Left colon (tissue), 2 donors: ENCODE measurements at places on chromosomes 2 and 18. TPM values are rescaled to one million over a fixed set of nuclear protein-coding genes. Genes with fewer than 3 reads are reported as not detected.
A peak's percentile ranks its signal among the peaks of the same experiment; 100 is the strongest.

LCT gene
- total RNA-seq = not detected

MC4R gene
- not detected for total RNA-seq

- DNase-seq = no peak
Observed at GRCh38 chr2:186780701-186781316, 68.2 kb downstream of the ZSWIM2 start.

- DNase-seq = no peak
Observed at GRCh38 chr2:126750506-126750905, 94.5 kb downstream of the GYPC start.

DNA sequence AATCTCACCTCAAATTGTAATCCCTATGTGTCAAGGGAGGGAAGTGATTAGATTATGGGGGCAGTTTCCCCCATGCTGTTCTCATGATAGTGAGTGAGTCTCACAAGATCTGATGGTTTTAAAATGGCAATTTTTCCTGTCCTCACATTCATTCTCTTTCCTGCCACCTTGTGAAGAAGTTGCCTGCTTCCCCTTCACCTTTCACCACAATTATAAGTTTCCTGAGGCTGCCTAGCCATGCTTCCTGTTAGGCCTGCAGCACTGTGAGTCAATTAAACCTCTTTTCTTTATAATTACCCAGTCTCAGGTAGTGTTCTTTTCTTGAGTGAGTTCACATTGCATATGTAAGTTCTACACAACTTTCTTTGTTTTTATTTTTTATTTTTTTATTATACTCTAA, 271.5 kb downstream of the EXOC6B start:
- no peak for DNase-seq

- no peak for DNase-seq
Observed at GRCh38 chr2:170548304-170548703, 166.8 kb upstream of the SP5 start.

DNA sequence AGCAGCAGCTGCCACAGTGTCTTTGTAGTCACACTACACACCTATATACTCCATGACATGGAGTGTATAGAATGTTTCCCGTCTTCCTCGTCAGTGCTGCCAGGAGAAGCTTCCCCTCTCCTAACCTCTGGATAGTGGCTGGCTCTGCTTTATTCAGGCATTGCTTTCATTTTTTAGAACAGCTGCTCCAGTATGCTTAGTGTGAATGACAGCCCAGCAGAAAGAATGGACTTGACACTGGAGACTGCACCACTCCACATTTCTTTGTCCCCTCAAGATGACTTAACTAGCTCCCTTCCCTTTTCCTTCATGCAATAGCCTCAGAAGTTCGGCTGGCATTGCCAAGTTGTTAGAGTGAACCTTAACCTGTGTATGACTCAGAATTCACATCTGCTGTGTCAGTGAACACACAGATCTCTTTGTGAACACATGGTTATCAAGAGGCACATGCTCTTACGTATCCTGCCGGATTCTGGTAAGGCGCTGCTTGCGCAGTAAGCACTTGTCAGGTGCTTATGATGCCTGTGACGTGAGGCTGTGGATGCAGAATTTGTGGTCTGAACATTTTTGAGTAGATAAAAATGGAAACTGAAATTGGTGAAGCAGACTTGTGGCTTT, 73.9 kb downstream of the NEDD4L start:
- peak; percentile 37 for DNase-seq

GRCh38 chr2:172085460-172086159, at the start of gene DLX1:
DLX1 (plus strand) TSS chr2:172085507; CDS start chr2:172085678, 171 bp downstream.
- DNase-seq = no peak

DNA sequence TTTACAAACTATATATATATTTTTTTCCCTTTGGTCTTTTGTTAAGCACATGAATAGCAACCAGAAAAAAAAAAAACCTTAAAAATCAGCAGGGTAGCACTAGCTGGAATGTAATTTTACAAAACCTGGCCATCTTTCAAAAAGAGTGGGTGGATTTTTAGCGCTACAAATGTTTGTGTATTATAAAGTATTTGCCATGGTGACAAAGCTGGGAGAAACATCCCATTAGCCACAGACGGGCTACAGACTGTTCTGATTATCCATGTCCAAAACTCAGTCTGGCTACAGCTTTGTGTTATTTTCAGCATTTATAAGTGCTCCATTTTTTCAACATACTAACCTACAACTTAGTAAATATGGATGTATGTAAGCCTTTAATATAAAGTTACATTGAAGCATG, 249.5 kb upstream of the TANK start:
- DNase-seq = no peak

DNA sequence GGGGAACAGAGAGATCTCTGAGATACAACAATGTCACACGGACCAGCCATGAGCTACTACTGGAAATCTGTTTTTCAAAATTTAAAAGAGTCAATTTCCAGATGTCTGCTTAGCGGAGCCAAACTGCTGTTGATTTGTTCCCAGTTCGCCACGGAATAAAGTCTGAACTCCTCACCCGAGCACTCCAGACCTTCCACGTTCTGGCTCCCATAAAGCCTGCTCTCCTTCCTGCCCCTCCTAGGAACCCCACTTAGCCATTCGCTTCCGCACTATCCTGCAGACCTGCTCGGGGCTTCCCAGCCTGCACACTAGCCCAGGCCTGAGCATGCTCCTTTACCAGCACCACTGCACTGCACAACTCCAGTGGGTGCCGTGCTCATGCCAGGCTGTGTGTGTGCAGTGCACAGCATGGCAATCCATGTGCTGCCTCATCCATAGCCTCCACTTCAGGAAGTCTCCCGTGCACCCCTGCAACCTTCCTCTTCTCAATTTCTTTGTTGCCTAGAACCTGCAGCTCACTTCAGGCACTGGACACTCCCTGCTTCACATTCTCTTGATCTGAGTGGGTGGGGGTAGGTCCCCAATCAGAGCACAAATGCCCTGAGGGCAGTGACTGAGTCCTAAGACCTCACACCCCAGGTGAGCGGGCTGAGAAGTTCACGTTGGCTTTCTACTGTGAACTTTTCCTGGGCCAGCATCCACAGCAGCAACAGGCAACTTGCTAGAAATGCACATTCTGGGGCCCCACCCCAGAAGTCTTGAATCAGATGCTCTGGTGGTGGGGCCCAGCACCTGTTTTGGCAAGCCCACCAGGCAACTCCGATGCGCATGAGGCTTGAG, 53.7 kb downstream of the ZBTB7C start:
- no peak for DNase-seq

DNA sequence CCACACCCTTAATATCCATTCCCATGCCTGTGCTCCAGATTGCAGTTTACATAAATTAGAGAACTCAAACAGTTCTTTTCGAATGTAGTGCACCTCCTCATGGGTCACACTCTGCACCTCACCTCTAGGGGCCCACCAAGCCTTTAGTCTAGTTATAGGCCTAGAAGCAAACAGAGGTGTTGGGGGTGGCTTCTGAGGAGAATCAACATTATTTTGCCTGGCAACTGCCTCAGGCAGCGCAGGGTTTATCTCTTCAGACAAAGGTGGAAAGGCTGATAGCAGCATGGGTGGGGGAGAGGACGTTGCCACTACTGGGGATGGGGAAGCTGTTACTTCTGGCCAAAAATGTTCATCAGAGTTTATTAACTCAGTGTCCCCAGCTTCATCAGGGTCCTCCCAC, 5.0 kb upstream of the GYPC start:
- no peak for DNase-seq
